ENCODE measurements at places on chromosomes 4 and X.

GRCh38 chr4:185504098-185505047 is 30.9 kb downstream of the PDLIM3 start:
- DNase-seq, result no peak

GRCh38 chr4:88964450-88964849 is 92.5 kb downstream of the FAM13A start:
- DNase-seq, result no peak

GRCh38 chr4:45795135-45795534 is 328.7 kb downstream of the GABRG1 start:
- DNase-seq, result no peak

DNA sequence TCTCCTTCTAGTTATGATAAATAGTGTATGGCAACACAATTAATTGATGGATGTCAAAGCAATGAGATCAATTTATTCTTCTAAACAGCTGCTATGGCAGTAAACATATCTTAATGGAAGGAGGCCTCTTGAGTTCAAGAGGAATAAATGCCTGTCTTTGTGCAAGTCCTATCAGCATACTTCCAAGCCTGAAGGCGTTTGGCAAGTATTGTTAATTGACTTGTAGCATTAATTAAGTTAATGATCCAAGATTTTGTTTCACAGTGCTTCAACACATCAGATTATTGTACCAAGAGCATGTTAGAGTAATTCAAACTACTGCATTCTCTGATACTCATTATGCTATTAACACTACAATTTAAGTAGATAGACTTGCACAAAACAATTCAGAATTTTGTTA is 144.8 kb downstream of the FAT4 start:
- no peak for DNase-seq

- no peak for DNase-seq
Observed at GRCh38 chr4:101973361-101973760, 182.8 kb downstream of the BANK1 start.

GRCh38 chr4:15003401-15003890 is 1.2 kb downstream of the CPEB2 start:
- DNase-seq, result no peak

DNA sequence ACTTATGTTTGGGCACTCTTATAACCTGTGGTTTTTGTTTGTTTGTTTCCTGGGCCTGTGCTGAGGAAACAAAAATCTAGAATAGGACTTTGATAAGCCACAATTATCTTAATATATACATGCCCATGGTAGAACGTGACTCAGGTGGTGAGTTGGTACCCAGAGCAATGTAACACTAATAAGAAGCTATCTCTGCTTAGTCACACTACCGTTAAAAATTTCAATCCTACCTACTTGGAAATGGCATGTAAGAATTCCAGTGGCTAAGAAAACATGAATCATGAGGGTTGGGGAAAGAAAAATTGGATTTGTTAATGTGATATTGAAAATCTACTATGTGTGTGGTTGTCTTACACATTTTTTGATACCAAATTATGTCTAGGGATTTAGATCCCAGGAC is 30.5 kb upstream of the ADGRG2 start:
- no peak for DNase-seq

- DNase-seq, result no peak
Observed at GRCh38 chrX:138939038-138939437, 227.5 kb upstream of the FGF13 start.

DNA sequence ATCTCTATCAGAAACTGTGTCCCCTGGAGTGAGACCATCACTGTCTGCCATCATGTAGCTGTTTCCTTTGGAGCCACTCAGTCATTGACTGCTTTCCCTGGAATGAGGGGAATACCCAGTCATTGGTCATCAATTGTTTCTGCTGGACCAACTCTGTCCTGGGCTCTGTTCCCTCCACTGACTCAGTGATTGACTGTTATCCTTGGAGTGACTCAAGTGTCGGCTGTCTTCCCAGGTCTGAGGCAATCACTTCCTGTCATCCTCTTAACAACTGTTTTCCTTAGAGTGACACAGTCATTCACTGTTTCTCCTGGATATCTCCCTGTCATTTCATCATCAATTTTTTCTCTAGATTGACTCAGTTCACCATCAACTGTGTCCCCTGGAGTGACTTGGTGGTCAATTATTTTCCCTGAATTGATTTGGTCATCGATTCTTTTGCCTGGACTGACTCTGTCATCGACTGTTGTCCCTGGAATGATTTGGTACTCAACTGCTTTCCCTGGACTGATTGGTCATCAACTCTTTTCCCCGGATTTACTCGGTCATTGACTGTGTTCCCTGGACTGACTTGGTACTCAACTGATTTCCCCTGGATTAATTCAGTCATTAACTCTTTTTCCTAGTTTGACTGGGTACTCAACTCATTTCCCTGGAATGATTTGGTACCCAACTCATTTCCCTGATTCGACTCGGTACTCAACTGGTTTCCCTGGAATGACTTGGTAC is 327.9 kb upstream of the VCX start:
- DNase-seq, result no peak

DNA sequence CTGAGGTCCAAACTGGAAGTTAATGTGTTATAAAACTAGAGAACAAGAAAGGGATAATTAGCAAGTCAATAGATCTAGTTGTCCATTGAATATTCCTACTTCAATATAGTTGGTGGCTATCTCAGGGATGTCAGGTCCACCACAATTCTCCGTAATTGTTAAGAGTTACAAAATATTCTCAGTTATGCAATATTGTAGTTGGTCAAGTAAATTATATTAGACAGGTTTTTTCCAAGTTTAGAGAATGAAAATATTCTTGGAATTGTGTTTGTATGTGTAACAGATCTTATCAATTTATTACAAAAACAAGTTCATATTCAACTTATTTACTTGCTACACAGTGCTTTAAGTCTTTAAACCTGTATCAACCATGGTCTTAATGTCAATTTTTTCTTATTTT is 547.4 kb downstream of the SPRY1 start:
- DNase-seq, result no peak

DNA sequence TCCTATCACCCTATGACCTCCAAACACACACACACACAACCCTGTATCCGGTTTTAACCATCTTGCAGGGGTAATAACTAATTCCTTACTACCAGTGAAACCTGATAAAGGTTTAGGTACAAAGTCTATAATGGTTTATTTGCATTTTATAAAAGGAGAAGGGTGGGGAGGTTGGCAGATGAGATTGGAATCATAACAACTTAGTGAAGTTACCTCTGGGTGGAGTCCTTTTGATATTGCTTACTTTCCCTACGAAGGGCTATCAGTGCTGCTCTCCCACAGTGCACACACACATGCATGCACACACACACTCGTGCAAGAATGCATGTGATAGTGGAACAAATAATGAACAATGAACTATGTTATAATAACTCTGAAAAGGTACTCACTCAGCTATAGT is 56.1 kb downstream of the CCSER1 start:
- no peak for DNase-seq

DNA sequence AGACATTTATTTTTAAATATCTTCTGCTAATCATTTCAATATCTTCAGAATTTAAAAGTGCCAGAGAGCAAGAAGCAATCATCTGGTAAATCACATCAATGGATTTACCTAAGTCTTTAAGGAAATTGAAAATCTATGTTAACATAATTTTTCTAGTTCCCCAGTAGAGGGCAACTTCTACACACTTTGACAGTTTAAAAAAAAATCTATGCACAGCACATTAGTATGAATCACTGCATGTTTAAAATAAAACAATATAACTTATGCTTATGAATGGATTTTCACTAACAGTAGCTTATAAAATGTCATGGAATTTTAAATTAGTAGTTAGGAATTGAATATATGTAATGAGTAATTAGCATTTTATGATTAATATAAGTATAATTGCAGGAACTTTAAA is 126.5 kb downstream of the REELD1 start:
- no peak for DNase-seq

Data from GM12864 (cell line).